ENCODE measurements at places on chromosomes 3 and 15. TPM values are rescaled to one million over a fixed set of nuclear protein-coding genes. Genes with fewer than 3 reads are reported as not detected.

ZNF197 gene
- total RNA-seq = 17.5 TPM

FOXL2 gene
- 0.22 TPM for total RNA-seq

GRCh38 chr15:101275018-101275417 lies 2.3 kb downstream of the SELENOS start:
- no peaks in the 10 kb centered on the region for H3K4me1 ChIP-seq
- H3K4me3 ChIP-seq = no peak overlapping the region
- H3K27me3 ChIP-seq = no peaks in the 10 kb centered on the region
- peaks cover 33% of the 10 kb centered on the region for H3K36me3 ChIP-seq

ANKRD34C gene
- total RNA-seq = not detected

- H3K4me3 ChIP-seq = no peak overlapping the region
- peak overlapping the region; percentile 2 for H3K27ac ChIP-seq
- no peaks in the 10 kb centered on the region for H3K4me1 ChIP-seq
- no peaks in the 10 kb centered on the region for H3K27me3 ChIP-seq
- DNase-seq = no peak
- peaks cover 94% of the 10 kb centered on the region for H3K36me3 ChIP-seq
These were observed 1.2 kb upstream of the SNAPC5 start for GRCh38 chr15:66498501-66499386.

DNA sequence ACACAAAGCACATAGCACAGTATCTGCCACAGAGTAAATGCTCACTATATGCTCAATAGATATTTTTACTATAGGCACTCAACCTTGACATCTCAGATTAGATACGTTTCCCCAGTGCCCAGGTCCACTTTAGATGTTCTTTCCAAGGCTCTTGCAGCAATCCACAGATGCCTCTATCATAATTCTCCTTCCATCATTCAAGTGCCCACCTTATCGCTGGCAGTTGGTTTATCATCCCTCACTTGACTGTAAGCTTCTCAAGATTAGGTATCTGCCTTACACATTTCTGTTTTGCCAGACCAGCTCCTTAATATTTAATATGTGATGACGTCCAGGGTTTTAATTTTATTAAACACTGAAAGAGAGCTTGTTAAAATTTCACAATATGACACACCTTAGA lies 8.6 kb downstream of the NCEH1 start:
- H3K4me3 ChIP-seq = no peak overlapping the region
- no peak for DNase-seq
- H3K27ac ChIP-seq = no peak overlapping the region

FBXW12 gene
- total RNA-seq = 0.59 TPM

CSPG4 gene
- total RNA-seq = 2.0 TPM

VEPH1 gene
- 7.7 TPM for total RNA-seq

GRCh38 chr15:89660556-89660955 lies 5.3 kb upstream of the KIF7 start:
- no peaks in the 10 kb centered on the region for H3K36me3 ChIP-seq
- no peak overlapping the region for H3K27ac ChIP-seq
- no peaks in the 10 kb centered on the region for H3K27me3 ChIP-seq
- H3K4me3 ChIP-seq = no peak overlapping the region
- no peaks in the 10 kb centered on the region for H3K4me1 ChIP-seq

THAP10 gene
- total RNA-seq = 3.7 TPM
